ENCODE measurements at places on chromosomes 13 and 19.

GRCh38 chr13:69755101-69755500 is 352.5 kb upstream of the ATXN8OS start:
- DNase-seq = no peak

DNA sequence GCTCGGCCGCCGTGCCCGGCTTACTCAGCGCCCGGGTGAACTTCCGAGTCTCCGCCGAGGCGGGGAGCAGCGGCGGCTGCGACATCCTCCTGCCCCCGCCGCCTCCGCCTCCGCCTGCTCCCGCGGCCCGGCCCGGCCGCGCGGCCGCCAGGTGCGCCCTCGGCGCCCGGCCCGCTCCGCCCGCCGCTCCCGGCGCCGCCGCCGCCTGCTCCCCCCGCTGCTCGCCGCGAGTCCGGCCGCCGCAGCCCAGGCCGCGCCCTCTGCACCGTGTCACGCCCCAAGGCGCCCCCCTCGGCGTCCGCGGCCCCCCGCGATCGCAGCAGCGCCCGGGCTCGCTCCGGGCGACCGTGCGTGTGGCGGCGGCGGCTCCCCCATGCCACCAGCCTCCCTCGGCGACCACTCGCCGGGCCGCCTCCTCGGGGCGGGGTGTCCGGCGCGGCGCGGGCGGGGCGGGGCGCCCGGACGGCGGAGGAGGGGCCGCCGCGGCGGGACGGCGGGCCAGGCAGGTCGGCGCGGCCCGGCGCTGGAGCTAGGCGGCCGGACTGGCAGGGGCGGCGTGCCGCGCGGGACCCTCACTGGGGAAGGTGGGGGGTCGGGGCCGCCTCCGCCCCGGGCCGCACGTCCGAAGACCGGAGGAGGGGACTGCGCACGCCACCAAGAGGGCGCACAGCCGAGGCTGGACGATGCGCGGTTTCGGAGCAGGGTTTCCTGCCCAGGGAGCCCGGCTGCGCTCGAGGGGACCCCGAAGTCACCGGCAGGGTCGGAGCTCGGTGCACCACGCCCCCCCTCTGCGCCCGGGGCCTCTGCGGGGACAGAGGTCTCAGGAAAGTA is 108.6 kb upstream of the DOCK9 start:
- DNase-seq = peak; percentile 82

DNA sequence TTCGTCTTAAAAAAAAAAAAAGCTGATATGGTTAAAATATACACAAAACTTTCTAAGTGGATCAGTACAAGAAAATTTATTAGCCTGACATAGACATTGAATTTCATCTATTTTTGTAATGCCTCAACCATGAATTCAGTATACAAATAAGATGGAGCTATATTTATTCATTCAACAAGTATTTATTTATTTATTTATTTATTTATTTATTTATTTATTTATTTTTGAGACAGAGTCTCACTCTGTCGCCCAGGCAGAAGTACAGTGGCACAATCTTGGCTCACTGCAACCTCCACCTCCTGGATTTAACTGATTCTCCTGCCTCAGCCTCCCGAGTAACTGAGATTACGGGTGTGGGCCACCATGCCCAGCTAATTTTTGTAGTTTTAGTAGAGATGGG is 78.5 kb upstream of the GSX1 start:
- DNase-seq = no peak

- DNase-seq = peak; percentile 77
Measured at GRCh38 chr19:12779162-12779993, 4.0 kb upstream of the HOOK2 start.

GRCh38 chr19:1154731-1155351 is 19.2 kb downstream of the SBNO2 start:
- peak; percentile 84 for DNase-seq
